ENCODE measurements at places on chromosomes 11 and 22.
A peak's percentile ranks its signal among the peaks of the same experiment; 100 is the strongest.

DNA sequence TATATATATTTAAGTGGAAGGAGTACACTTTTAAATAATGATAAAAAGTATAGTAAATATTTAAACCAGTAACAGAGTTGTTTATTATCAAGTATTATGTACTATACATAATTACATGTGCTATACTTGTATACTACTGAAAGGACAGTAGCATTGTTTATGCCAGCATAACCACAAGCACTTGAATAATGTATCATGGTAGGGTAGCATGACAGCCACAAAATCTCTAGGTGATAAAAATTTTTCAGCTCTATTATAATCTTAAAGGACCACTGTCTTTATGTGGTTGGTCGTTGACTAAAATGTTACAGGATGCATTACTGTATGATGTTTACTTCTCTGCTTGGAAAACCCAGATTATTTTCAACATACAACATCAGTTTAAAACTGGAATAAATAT lies 349.2 kb downstream of the CASP12 start:
- DNase-seq, result no peak

- DNase-seq, result no peak
These were observed 46.9 kb upstream of the TTC12 start for GRCh38 chr11:113267493-113267892.

DNA sequence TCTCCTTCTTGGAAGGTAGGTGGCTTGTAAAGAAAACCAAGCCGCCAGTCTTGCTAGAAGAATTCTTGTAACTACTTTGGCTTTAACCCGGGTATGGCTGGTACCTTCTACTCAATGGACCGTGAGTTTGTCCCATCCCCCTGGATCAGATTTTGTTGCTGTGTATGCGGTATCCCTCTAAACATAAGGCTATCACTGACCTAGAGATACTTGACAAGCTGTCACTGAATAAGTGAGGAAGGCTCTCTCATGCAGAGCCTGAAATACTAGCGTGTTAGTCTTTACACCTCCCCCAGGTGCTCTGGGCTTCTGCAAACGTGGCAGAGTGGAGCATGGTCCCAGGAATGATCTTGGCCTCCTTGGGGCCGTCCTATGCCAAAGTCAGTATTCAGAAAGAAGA lies 34.5 kb downstream of the GLB1L2 start:
- DNase-seq, result no peak

- no peak for DNase-seq
These were observed 16.4 kb upstream of the CSRP3 start for GRCh38 chr11:19218216-19218615.

DNA sequence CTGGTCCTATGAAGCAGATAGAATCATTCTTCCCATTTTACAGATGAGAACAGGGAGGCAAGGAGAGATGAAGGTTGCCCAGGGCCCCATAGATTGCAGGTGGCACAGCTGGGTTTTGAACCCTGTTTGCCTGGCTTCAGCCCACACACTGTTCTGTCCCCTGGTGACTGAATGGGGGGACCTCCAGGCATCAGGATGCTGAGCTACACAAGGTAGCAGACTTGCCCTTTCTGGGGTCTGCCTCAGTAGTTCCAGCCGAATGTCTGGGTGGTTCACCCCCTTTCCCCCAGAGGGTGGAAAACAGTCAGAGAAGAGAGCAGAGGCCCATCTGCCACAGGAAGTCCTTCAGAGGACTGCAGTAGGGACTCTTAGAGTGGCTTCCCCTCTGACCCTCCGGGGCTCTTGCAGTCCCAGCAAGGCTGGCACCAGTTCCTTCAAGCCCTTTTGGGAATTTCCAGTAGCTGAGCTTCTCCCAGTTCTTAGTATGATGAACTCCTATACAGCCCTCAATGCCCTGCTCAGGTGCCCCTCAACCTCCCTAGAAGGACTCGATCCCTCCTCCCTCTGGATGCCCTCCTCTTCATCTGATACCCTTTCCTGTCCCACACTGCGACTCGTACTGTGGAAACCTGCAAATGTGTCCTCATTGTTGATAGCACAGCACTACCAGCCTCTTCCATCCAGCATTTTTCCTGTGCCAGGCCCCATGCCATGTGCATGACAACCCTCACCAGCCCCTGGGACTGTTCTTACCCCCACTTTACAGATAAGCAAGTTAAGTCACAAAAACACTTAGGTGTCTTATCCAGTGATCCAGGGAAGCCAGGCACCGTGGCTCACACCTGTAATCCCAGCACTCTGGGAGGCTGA lies 82.8 kb downstream of the IGLL1 start:
- no peak for DNase-seq

- DNase-seq, result no peak
These were observed 1293.4 kb downstream of the TBC1D22A start for GRCh38 chr22:48055827-48056226.

DNA sequence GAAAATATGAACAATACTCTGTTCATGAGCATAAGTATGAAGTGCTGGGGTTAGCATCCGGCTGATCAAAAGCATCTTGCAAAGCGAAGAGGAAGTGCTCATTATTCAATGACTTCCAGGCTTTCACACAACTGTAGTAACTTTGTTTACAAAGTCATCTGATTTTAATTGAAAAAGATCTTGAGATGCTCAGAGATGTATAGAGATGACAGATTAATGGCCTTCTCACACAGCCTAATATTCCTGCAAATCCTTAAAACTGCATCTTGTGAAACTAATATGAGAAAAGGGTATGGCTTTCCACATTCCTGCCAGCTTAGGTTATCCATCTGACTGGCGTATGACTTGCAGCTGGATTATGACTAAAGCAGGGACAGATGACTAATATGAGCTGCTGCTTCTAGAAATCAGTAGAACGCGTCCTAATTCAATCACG lies 125.4 kb downstream of the CASP12 start:
- no peak for DNase-seq

DNA sequence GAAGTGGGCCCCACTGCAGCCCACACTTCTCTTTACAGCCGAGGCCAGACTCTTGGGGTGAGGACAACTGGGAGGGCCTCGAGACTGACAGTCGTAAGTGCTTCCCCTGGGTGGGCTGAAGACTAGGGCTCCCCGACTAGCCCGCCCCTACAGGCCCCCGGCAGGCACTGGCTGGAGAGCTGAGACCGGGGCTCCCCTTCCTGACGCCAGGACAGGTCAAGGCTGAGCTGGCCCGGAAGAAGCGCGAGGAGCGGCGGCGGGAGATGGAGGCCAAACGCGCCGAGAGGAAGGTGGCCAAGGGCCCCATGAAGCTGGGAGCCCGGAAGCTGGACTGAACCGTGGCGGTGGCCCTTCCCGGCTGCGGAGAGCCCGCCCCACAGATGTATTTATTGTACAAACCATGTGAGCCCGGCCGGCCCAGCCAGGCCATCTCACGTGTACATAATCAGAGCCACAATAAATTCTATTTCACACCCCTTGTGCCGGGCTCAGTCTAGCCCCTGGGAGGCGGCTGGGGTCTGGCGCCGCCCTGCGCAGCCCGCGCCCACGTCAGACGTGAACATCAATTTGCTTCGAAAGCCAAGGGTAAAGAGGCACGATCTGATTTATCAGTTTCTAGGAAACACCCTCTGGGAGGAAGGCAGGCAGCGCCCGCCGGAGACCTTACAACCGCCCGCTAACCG lies 13.5 kb downstream of the SCYL1 start:
- no peak for DNase-seq

- DNase-seq, result no peak
These were observed 148.8 kb downstream of the HIPK3 start for GRCh38 chr11:33405834-33406602.

- DNase-seq, result no peak
These were observed 198.5 kb upstream of the SORL1-AS1 start for GRCh38 chr11:121651257-121651605.

- no peak for DNase-seq
These were observed 21.7 kb downstream of the KIAA0930 start for GRCh38 chr22:45218976-45219375.

DNA sequence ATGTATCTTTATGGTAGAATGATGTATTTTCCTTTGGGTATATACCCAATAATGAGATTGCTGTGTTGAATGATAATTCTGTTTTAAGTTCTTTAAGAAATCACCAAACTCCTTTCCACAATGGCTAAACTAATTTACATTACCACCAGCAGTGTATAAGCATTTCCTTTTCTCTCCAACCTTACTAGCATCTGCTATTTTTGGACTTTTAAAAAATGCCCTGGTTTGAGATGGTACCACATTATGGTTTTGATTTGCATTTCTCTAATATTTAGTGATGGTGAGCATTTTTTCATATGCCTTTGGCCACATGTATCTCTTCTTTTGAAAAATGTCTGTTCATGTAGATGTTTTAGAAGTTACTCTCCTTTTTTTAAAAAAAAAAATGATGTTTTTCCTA lies 142.0 kb downstream of the METTL15 start:
- DNase-seq, result no peak

- DNase-seq, result no peak
These were observed 21.3 kb downstream of the TBC1D22A start for GRCh38 chr22:46783721-46784120.

DNA sequence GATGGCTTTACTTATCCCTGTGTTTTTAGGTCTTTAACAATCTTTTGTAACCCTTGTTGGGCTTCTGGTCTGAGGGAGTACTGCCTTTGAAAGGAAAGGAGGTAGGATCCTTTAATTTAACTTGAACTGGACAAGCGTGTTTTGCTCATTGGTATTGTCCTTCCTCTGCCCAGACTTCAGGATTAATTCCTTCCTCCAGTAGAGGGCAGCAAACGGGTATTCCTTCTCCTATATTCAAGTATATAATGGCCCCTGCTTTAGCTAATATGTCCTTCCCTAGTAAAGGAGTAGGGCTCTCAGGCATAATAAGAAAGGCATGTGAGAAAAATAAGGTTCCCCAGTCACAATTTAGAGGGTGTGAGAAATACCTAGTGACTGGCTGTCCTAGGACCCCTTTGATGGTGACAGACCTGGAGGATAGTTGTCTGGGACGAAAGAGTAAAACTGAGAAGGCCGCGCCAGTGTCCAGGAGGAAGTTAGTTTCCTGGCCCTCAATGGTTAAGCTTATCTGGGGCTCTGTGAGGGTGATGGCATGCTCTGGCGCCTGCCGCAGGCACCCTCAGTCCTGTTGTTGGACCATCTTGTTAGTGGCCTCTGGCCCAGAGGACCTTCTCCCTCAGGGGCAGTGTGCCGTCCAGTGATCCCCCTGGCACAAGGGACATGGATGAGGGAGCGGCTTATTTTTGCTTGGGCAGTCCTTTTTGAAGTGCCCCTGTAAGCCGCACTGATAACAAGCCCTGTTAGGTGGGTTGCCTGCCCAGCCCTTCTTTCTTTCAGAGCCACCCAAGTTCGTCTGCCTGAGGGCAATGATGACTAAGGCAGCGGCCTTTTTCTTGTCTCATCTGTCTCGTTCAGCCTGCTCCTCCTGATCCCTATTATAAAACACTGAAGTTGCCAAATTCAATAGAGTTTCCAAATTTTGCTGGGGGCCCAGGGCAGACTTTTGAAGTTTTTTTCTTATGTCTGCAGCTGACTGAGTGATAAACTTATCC lies 51.8 kb downstream of the C11orf71 start:
- DNase-seq, result no peak

GRCh38 chr11:71452199-71453036 lies 585 bp upstream of the NADSYN1 start:
- peak; percentile 34 for DNase-seq

DNA sequence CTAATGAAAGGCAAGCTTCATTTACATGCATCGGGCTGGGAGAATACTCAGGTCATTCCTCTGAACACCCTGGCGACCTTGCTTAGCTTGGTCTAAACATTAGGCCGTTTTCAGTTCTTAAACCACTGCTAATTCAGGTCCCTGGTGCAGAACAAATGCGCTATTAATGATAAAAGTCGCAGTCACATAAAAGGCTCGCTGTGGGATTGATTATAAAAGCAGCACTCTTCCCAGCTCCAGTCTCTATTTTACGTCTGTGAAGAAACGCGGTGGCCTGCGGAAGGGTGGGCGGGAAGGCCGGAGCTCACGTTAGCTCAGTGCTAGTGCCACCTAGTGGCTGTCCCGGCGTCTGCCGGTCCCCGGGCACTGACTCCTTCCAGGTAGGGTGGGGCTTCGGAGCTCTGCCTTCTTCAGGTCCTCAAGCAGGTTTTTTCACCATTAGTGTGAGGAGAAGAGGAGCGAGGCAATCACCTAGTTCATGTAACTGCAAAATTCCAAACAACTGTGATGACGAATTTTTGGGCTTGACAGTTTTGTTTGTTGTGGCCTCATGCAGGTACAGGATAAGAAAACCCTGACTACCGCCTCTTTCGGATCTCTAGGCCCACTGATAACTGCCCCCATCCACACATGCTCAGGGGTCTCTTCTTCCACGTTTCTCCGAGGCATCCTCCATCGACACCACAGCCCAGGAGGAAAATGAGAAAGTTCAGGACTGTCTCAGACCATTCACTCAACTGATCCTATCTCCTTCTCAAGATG lies 66.5 kb upstream of the CLMP start:
- DNase-seq, result no peak

DNA sequence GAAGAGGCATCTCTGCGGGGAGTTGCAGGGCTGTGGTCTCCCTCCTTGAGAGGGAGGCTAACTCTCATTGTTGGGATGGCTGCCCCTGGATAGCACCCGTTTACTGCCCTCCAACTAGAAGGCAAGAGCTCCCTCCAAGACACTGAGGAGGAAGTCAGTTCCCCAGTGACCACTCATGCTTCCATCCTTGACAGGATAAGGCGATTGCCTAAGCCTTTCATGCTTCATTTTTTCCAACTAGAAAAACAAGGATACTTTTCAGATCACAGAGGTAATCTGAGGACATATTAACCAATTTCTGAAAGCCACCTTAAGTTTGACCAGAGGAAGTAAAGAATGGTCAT lies 186.6 kb downstream of the MAML2 start:
- DNase-seq, result no peak

DNA sequence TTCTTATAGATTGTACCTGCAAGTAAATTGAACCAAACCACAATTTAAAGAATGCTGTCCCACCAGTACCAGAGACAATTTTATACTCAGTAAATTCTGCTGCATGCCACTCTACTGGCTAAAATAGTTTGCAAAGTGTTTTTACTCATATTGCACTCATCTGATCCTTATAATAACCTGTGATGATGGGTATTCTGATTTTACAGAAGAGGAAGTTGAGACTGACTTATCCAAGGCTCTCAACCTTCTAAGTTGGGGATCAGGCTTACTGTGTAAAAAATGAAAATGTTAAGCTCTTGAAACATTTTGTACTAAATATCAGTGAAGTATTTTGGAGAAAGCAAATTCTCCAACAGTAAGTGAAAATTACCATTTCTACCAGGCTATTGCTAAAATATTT lies 37.9 kb downstream of the RNF169 start:
- no peak for DNase-seq

GRCh38 chr11:57566905-57567514 lies 462 bp downstream of the UBE2L6 start:
- DNase-seq, result no peak

DNA sequence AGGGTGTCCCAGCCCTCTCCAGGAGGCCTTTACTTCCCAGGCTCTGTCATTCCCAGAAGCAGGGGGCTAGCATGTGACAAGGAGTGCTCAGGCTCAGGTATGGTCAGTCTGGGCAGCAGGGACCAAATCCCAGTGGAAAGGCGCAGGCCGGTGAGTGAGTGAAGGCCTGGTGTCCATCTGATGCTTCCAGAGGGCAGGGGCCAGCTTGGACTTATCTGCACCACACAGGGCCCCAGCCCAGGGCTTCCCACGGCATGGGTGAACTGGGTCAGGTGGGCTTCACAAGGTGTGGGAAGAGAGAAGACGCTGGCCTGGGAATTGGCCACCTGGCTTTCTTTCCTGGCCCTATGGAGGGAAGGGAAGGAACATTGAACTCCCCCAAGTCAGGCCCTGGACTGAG lies 20.4 kb upstream of the APOBEC3A start:
- no peak for DNase-seq

All from hypothalamus (tissue), 51 donors.